Breast epithelium (tissue), 4 donors: ENCODE measurements at places on chromosomes 1 and 21. TPM values are rescaled to one million over a fixed set of nuclear protein-coding genes. Genes with fewer than 3 reads are reported as not detected.

GRCh38 chr1:90443354-90443753 is 273.7 kb downstream of the BARHL2 start:
- H3K27ac ChIP-seq: no peak overlapping the region
- no peaks in the 10 kb centered on the region for H3K27me3 ChIP-seq
- no peaks in the 10 kb centered on the region for H3K4me1 ChIP-seq
- H3K4me3 ChIP-seq: no peak overlapping the region
- no peaks in the 10 kb centered on the region for H3K36me3 ChIP-seq
- DNase-seq: no peak

- no peaks in the 10 kb centered on the region for H3K27me3 ChIP-seq
- no peak for DNase-seq
- no peak overlapping the region for H3K4me3 ChIP-seq
- no peaks in the 10 kb centered on the region for H3K36me3 ChIP-seq
- peaks cover 8% of the 10 kb centered on the region for H3K4me1 ChIP-seq
Observed at GRCh38 chr21:45297869-45298268, 10.2 kb upstream of the POFUT2 start.

DNA sequence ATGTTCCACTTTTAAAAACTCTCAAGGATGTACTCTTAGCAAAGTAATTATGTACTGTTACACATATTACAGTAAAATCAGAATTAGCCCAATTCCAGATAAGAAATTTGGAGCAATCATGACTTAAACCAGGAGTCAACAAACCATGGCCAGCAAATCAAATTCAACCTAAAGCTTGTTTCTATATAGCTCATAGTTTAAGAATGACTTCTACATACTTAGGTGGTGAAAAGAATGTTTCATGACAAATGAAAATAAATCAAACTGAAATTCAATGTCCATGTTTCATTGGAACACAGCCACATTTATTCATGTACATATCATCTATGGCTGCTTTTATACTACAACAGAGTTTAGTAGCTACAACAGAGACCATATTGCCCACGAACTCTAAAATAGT is 35.1 kb downstream of the FRRS1 start:
- H3K27ac ChIP-seq: no peak overlapping the region
- H3K27me3 ChIP-seq: no peaks in the 10 kb centered on the region
- H3K4me3 ChIP-seq: no peak overlapping the region
- no peak for DNase-seq
- H3K36me3 ChIP-seq: no peaks in the 10 kb centered on the region
- H3K4me1 ChIP-seq: no peaks in the 10 kb centered on the region

DNA sequence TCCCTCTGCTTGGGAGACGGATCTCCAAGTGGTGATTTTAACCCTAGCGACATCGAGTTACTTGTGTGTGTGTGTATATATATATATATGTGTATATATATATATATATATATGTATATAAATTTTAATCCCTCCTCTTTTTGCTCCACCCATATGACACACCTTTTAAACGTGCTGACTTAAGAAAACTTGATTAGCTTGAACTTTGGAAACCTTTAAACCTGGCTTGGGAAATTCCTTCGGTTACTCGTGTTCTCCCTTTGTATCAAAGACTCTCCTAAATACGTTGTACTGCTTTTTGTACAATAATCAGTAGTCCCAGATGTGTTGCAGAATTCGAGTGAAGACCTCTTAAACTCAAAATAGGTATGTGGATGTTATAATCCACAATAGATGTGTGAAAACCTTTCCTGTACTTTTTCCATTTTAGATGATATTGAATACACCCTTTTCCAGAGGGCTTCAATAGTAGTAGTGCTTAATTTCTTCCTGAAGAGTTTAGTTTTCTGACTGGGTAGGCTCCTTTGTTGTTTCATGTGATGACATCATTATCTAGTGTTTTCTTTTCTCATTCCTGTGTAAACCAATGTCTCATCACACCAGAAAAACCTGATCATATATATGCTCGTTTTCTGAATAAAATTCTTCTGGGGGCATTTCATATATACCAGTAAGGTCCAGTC is 1.4 kb downstream of the RNF11 start:
- H3K27ac ChIP-seq: peak overlapping the region; percentile 99
- no peaks in the 10 kb centered on the region for H3K27me3 ChIP-seq
- peak overlapping the region; percentile 98 for H3K4me3 ChIP-seq
- no peaks in the 10 kb centered on the region for H3K36me3 ChIP-seq
- peaks cover 9% of the 10 kb centered on the region for H3K4me1 ChIP-seq

GRCh38 chr1:47996406-47997226 is 569 bp downstream of the TRABD2B start:
- no peak for DNase-seq
- H3K27me3 ChIP-seq: no peaks in the 10 kb centered on the region
- H3K27ac ChIP-seq: peak overlapping the region; percentile 74
- peak overlapping the region; percentile 90 for H3K4me3 ChIP-seq
- H3K4me1 ChIP-seq: no peaks in the 10 kb centered on the region

GRCh38 chr21:31397030-31397429 is 53.0 kb upstream of the TIAM1 start:
- H3K4me1 ChIP-seq: no peaks in the 10 kb centered on the region
- H3K27ac ChIP-seq: no peak overlapping the region
- no peak overlapping the region for H3K4me3 ChIP-seq
- H3K36me3 ChIP-seq: no peaks in the 10 kb centered on the region

DNA sequence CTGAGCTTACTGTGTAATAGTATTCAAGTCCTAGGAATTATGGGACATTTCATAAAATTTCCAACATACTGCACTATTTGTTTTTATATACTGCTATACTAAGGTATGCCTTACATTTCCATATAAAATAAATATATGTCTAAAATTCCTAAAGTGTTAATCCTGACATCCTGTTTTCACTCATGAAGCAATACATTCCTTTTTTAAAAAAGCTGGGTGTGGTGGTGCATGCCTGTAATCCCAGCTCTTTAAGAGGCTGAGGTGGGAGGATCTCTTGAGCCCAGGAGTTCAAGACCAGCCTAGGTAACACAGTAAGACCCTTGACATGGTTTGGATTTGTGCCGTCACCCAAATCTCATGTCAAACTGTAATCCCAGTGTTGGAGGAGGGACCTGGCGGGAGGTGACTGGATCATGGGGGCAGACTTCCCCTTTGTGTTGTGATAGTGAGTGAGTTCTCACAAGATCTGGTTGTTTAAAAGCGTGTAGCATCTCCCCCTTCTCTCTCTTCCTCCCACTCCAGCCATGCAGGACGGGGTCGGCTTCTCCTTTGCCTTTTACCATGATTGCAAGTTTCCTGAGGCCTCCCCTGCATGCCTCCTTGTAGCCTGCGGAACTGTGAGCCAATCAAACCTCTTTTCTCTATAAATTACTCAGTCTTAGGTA is 5.8 kb downstream of the CDC42BPA start:
- no peaks in the 10 kb centered on the region for H3K4me1 ChIP-seq
- DNase-seq: no peak
- no peaks in the 10 kb centered on the region for H3K36me3 ChIP-seq

- no peak overlapping the region for H3K4me3 ChIP-seq
- H3K27me3 ChIP-seq: no peaks in the 10 kb centered on the region
- H3K27ac ChIP-seq: no peak overlapping the region
- no peaks in the 10 kb centered on the region for H3K36me3 ChIP-seq
Observed at GRCh38 chr21:20419772-20420171, 578.4 kb upstream of the NCAM2 start.

CAPZB gene
- 113 TPM for total RNA-seq

ASCL5 gene
- total RNA-seq: not detected

CASQ1 gene
- not detected for total RNA-seq

TMEM240 gene
- total RNA-seq: 8.8 TPM
